Forelimb muscle (tissue), 1 donor: ENCODE measurements at places on chromosomes 1 and 21.

- no peak for DNase-seq
These were observed 14.3 kb downstream of the G0S2 start for GRCh38 chr1:209689477-209689876.

- DNase-seq, result no peak
These were observed 298.4 kb upstream of the DUSP10 start for GRCh38 chr1:222040121-222040805.

- no peak for DNase-seq
These were observed 206.5 kb downstream of the LRRC40 start for GRCh38 chr1:69998847-69999246.

- no peak for DNase-seq
These were observed 8.2 kb downstream of the PNRC2 start for GRCh38 chr1:23967871-23968270.

DNA sequence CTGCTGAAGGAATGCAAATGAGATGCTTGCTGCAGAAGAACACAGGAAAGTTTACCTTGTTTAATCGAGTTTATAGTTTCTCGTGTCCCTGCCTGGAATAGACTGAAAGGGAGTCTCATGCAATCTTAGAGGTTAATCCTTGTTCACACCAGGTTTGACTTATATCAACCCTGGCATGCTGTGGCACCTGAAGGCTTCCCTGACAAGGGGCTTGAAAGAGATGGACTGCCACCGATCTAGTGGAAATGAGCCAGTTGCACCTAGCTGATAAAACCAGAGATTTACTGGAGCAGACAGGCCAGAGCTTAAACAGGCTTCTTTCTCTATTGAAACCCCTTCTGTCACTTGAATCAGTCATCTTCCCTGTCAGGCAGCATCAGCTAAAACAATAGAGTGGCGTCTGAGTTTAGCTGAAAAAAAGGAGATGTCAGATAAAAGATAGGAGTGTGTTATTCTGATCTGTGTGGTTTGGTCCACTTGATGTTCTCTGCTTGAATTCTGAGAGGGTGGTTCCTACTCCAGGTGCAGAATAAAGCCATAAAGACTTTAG, 349.7 kb downstream of the RWDD3 start:
- DNase-seq, result no peak

GRCh38 chr21:41326414-41327080, 9.9 kb downstream of the FAM3B start:
- DNase-seq, result no peak

DNA sequence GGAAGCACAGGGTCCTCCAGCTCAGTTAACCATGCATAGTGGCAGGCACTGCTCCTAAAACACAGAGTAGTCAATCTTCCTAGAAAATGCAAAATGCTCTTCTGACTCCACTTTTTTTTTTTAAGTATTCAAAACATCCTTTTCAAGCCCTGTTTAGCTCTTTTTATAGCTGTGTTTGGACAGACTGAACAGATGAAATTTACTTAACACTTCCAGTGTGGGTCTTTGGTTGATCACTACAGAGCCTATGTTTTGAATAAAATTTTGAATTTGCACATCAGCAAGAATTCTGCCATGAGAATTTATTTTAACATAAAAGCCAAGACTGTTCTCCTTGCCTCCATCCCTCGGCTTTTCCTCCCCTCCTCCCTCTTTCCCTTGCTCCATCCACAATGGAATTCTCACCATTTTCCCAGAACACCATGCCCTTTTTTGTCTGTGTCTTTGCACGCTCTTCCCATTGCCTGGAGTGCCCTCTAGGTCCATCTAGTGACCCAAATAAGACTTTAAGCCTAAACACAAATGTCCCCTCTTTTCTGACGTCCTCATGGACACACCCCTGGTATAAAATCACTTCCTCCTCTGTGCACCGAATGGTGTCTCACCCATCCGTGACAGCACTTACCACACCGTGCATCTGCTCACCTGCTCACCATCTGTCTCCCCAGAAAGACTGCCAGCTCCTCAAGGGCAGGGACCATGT, 24.0 kb upstream of the CPT2 start:
- DNase-seq, result no peak
